Neural crest cell (in vitro differentiated cells): ENCODE measurements at places on chromosomes 2 and 18.

GRCh38 chr2:85435981-85436835 is 17.7 kb downstream of the SH2D6 start:
- DNase-seq, result no peak

DNA sequence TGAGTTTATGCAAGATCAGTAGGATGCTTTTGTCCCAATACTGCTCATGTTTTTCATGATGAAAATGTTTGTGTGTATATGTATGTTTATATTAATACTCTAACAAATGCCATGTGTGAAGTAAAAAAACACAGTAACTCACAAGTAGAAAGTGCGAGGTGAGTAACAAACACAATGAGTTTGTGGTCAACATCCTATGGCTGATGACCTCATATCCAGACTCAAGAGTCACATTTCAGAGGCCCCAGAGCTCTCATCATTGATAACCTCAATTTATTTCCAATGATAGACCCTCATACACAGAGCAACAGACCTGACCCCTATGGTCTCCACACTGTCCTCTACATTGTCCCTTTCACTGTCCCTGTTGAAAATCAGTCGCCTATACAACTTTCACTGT is 34.5 kb downstream of the ZNF519 start:
- DNase-seq, result no peak

DNA sequence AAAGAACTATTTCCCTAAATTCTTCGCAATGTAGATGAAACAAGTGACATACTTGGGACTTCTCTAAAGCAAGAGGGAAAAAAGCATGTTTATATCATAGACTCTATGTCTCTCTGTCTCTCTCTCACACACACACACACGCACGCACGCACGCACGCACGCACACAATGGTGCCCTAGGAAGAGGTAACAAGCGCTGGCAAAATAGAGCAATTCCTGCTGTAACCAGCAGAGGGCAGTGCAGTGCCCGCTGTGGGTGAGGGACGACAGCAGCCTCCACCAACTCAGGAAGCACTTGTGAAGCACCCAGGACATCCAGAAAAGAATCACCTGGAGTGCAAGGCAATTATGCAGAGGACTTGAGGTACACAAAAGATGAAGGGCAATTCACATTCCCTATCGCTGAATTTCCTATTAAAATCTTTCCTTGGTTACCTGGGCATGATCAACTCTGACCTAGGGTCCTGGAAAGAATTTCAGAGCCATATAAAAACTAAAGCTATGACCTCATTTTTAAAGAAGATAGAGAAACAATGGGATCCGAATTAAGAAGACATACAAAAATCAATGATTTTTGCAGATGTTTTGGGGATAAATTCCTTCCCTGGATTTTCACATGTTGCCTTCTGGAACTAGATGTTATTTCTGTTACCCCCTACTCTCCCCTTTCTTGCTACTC is 166.4 kb downstream of the PDE11A start:
- peak; percentile 87 for DNase-seq

DNA sequence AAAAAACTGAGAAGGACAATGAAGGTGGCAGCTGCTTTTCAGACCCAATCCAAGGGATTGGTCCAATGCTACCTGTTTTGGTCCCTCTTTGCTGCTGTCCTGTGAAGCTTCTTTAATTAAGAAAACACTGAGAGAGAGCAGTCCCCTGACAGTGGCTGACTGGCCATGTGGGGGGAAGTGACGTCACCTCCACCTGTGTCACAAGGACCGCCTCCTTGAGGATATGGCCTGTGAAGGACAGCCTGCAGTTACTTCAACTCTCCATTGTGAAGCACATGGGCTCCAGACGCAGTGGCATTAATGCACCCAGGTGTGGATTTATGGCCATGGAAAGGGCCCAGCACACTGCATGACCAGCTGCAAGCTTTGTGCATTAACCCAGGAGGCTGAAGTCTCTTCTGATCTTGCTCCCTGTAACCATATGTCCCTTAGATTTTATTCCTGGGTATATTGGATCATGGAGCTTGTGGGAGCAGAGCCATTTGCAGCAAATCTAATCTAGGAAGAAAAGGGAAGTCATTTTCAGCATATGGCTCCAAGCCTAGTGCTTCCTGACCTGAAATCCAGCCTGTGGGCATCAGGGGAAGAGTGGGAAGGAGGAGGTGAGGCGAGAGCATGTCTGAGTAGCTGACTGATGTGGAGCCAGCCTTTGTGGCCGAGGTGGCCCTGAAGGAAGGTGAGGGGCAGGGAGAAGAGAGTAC is 32.2 kb downstream of the KIF5C start:
- no peak for DNase-seq

DNA sequence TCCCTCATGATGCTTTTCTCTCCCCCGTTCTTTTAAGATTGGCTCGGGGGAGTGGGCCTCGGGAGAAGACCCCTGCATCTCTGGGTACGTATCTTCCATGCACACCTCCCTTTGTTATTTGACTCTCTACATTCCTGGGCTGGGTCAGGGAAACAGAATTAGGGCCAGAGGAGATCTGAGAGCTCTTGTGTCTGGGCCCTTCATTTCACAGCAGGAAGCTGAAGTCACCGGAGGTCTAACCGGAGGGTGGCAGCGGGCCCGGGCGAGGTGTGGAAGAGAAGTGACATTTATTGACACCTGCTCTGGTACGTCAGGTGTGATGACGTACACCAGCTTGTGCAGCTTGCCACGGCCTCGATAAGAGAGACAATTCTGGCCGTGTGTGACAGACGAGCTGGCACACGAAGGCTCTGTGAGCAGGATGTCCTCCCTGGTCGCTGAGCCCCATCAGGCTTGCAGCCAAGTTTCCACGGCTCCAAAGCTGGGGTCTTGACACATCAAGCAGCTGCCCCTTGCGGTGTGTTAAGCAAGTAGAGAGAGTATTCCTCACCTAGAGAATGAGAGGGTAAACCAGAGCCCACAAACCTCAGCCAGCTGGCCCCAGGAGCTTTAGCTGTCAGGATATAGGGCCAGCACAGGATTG is 30.4 kb downstream of the TOGARAM2 start:
- DNase-seq, result no peak

DNA sequence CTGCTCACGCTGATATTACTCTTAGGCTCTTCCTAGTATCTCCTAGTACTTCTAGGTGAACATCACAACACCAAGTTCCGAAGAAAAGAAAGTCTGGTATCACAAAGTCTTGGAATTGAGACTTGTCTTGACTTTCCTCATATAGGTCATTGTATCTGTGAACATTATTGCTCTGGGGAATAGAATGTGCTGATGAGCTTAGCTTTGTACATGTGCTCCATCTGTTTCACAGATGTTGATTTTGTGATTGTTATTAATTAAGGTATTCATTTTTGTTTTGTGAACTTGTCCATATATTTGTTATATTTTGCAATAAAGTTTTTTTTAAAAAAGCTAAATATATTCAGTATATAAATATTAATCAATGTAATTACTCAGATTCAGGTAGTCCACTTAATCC is 111.7 kb downstream of the BABAM2 start:
- DNase-seq, result no peak

- DNase-seq, result no peak
Observed at GRCh38 chr2:211649331-211649730, 889.3 kb downstream of the ERBB4 start.

DNA sequence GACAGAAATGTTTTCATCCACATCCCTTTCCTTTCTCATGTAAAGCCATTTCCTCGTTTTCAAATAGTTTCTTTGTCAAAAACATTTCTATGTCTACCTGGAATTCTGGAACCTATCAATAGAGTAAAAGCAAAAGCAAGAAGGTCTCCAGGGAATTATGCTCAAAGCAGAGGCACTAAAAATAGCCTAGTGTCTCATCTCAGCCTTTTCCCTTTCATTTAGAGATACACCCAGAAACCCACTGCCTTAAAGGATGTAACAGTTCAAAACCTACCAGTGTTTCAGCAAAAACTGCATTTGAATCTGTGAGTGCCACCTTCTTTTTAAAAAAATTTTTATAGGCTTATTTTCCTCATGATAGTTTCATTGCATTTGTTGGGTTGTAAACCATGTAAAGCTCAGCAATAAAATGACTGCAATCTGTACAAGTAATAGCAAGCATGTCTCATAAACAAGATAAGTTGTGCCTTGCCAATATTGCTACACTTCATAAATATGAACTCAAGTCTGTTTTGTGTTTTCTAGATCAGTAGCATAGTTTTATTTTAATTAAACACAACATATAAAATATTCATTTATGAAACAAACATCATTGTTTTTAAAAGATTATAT is 927.3 kb upstream of the ACVR2A start:
- no peak for DNase-seq

DNA sequence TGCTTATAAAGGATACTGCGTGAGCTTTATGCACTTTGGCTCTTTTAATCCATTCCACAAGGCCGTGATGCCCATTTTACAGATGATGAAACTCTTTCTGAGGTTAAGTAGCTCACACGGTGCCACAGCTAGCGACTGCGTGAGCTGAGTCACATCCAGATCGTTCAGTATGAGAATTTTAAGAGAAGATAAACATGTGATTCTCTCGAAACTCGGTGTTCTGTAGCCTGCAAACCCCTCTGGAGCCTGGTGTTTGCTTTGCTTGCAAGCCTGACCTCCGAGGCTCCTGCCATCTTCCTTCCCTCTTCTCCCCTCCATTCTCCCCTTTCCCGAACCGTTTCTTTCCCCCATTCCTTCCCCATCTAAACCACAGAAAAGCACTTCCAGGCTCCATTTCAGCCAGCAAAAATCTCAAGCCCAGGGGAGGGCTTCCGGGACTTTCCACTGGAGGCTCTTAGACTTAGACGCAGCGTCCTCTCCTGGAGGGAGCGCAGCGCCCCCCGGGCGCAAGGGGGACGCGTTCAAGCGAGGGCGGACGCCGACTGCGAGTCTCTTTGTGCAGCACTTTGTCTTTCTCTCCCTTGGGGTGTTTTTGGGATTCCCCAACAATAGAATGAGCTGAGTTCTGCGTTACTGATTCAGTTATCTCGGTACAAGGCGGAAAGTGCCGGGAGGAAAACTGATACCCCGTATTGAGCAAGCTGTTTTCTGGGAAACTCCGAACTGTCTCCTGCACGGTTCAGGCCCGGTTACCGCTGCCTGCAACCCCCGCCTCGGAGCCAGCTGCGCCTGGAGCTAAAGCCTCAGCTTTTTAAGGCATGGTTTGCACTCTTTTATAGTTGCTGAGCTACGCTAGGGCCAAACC is 38.0 kb downstream of the CYP1B1 start:
- no peak for DNase-seq

GRCh38 chr2:68195096-68195495 is 37.4 kb downstream of the PNO1 start:
- DNase-seq, result no peak

DNA sequence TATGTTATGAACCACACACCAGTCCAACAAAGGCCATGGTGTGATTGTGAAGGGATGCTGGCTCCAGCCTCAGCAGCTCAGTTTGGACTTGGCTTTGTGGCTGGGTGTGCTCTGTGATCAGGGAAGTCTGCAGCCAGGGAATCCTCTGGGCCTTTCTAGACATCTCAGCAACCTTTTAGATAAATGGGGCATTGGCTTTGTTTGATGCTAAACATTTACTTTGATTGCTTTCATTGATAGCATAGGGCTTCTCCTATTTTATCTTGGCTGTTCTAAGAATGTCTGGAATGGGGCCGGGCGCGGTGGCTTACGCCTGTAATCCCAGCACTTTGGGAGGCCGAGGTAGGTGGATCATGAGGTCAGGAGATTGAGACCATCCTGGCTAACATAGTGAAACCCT is 104.5 kb downstream of the VAPA start:
- DNase-seq, result no peak

DNA sequence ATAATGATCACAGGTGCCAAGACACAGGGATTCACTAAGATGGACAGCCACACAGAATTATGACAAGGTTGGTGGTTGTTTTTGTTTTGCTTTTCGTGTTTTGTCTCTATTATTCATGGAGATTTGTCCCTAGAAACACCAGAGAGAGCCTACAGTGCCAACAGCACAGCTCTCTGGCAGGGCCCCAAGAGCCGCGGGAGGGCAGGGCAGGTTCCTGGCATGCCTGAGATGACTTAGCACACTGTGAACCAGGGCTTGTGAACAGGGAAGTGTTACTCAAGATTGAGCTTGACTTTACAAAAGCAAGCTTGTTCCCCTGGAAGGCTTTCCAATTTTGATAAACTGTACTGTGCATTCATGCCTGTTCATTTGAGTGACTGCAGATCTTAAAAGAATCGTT is 437.4 kb upstream of the SALL3 start:
- DNase-seq, result no peak

DNA sequence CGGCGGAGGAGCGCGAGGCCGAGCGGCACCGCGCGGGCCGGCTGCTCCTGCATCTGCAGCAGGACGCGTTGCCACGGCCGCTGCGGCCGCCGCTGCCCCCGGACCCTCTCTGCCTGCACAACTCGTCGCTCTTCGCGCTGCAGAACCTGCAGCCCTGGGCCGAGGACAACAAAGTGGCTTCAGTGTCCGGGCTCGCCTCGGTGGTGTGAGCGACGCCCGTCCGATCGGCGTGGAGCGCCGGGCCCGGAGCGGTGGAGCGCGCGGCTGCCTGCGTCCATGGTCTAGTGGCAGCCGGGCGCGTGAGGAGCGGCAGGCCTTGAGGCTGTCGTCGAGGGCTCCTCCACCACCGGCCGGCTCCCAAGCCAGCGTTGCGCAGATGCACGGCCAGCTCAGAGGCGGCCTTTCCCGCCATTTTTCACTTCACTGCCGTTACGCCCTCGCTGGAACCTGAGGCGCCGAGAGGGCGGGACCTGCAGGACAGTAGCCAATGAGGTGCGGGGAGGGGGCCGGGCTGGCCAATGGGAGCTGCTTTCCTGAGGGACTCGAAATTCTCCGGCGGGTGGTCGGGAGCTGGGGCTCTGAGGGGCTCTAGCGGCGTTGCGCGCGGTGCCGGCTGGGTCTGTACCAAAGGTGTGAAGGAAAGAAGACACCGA is 1.9 kb downstream of the TLX2 start:
- DNase-seq, result no peak

DNA sequence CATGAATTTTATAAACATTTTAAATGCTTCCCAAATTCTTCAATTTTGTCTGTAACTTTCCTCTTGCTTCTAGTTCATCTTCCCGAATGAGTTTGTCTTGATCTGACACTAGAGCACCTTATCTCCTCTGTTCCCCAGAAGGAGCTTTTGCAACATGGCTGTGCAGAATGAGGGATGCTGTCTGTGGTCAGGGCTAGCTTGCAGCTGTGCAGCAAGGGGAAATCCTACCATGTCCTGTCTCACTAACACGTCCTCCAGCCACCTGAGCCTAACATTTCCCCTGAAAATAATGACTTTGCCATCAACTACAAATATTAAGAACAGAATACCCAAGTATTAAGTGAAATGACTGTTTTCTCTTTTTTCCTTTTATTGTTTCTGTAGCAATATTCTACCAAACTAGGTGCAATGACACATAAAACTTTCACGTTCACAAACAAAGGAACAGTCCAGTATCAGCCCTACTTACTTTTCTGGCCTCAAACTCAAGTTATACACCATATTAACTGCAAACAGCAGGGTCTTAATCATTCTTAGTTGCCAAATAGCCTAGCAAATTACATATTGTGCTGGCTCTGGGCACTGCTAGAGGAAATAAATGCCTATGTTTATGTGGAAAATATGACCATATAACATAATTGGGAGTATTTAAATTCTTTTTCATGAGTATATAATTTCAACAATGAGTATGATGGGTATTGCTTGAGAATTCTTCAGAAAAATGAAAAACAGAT is 423.3 kb downstream of the CMPK2 start:
- no peak for DNase-seq

GRCh38 chr2:149767516-149767974 is 180.0 kb upstream of the MMADHC start:
- DNase-seq, result no peak

- peak; percentile 22 for DNase-seq
Observed at GRCh38 chr2:65300761-65301711, 73.4 kb downstream of the ACTR2 start.

- no peak for DNase-seq
Observed at GRCh38 chr2:25201265-25201664, 32.9 kb upstream of the POMC start.
